Omental fat pad (tissue), 4 donors: ENCODE measurements at places on chromosomes 3 and 15.
A peak's percentile ranks its signal among the peaks of the same experiment; 100 is the strongest.

- no peak for DNase-seq
Observed at GRCh38 chr15:29046977-29047376, 161.2 kb downstream of the APBA2 start.

- no peak for DNase-seq
Observed at GRCh38 chr3:26799679-26800317, 177.2 kb downstream of the LRRC3B start.

DNA sequence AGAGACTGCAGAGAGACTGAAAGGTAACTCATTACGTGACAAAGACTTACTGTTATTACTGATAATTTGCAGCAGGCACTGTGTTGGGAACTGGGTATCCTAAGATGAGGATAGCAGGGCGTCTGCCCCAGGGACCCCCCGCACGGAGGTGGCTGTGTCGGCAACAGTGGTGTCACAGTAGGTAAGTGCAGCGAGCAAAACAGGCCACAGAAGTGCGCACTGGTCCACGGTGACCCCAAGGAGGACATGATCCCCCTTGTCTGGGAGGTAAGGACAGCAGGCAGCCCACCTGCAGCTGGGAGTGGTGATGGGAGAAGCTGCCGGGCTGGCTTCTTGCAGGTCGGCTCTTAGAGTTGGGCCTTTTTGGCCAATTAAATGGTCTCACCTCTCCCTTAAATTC, 82.9 kb downstream of the FAM43A start:
- no peak for DNase-seq

DNA sequence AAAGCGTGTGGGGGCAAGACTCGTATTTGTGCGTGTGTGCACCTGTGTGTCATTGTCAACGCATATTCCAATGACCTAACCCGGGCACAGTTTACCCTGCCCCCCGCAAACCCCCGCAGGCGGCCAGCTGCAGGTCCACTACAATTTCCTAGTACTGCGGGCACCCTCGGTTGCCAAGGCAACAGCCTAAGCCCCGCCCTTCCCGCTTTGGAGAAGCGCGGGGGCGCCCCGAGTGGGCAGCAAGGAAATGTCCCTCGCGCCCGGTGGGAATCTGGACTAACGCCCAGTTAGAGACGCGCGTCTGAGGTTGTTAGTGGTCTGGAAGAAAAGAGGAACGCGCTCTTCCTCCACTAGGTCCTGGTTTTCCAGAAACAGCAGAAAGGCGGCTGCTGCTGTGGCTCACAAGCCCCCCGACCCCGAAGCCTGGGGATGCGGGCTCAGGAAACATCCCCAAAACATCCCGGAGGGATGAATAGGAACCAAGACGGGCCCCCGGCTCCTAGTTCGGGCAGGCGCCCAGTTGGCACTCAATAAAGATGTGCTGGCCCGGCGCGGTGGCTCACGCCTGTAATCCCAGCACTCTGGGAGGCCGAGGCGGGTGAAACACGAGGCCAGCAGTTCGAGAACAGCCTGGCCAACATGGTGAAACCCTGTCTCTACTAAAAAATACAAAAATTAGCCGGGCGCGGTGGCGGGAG, 1.1 kb downstream of the ABHD14A start:
- DNase-seq = peak; percentile 72
